ENCODE measurements at places on chromosomes 12 and 14. TPM values are rescaled to one million over a fixed set of nuclear protein-coding genes. Genes with fewer than 3 reads are reported as not detected.

Gene LPAR5
- 2.9 TPM for total RNA-seq

DNA sequence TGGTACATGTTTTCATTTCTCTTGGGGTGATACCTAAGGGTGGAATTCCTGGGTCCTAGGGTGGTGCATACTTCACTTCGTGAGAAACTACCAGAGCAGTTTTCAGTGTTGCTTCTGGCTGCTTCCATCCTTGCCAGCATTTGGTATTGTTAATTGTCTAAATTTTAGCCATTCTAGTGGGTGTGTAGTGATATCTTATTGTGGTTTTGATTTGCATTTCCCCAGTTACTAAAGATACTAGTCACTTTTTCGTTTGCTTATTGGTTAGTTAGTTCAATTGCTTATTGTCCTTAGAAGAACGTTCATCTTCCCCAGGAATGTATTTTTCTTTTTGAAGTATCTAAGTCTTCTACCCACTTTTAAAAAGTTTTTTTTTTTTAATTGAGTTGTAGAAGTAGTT is 80.2 kb downstream of the ERC1 start:
- DNase-seq, result no peak

Gene HCFC2
- 37.2 TPM for total RNA-seq

Gene KRT75
- not detected for total RNA-seq

- peak; percentile 67 for DNase-seq
Measured at GRCh38 chr14:59254146-59254910, 65.9 kb downstream of the DAAM1 start.

- no peak for DNase-seq
Measured at GRCh38 chr14:33799705-33800570, 150.9 kb downstream of the EGLN3 start.

Gene KERA
- 0.18 TPM for total RNA-seq

Gene DCN
- 2,017 TPM for total RNA-seq

DNA sequence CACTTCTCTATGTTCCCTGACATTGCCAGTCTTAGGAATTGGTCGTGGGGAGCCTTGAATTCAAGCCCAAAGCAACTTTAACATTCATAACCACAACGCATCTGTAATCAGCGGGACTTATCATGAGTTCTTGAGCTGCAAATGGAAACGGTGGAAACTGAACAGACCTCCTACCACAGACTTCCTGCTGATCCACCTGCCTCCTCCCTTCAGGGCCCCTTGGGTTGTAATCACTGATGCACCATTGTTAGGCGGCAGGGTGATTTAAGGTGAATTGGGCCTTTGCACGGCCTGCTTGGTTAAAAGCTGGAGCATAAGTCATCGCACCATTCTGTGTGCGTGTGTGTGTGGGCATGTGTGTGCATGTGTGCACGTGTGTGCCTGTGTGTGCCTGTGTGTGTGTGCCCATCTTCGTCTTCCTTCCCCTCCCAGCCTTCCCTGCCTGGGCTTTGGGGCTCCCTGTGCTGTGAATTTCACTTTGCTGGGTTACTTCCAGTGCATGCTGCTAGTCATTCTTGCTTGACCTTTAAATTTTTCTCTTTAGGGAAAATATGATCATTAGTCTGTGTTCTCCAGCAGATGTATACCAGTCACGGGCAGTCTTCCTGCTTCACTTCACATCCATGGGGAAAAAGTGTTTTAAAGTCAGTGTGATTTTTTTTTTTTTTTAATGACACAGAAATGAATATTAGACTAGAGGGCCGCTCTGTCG is 29.1 kb downstream of the CHST11 start:
- no peak for DNase-seq

Gene BCL2L14
- not detected for total RNA-seq

DNA sequence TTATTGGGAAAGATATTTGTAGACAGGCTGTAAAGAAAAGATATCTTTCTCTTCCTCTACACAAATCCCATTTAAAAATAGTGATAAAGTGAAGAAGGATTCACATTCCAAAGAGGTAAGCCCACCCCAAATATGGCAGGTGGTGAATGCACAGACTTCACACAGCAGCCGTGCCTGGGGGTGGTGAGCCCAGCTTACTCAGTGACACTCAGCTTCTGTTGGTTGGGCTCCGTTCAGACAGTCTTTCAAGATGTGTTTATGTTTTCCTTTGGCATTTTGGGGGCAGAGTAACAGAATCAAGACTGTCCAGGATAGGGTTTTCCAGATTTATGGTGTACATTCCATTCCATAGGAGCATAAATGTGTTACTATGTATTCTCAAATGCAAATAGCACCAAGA is 4.1 kb upstream of the COL2A1 start:
- no peak for DNase-seq

GRCh38 chr14:75231320-75231719 is 47.3 kb upstream of the FOS start:
- DNase-seq, result no peak

DNA sequence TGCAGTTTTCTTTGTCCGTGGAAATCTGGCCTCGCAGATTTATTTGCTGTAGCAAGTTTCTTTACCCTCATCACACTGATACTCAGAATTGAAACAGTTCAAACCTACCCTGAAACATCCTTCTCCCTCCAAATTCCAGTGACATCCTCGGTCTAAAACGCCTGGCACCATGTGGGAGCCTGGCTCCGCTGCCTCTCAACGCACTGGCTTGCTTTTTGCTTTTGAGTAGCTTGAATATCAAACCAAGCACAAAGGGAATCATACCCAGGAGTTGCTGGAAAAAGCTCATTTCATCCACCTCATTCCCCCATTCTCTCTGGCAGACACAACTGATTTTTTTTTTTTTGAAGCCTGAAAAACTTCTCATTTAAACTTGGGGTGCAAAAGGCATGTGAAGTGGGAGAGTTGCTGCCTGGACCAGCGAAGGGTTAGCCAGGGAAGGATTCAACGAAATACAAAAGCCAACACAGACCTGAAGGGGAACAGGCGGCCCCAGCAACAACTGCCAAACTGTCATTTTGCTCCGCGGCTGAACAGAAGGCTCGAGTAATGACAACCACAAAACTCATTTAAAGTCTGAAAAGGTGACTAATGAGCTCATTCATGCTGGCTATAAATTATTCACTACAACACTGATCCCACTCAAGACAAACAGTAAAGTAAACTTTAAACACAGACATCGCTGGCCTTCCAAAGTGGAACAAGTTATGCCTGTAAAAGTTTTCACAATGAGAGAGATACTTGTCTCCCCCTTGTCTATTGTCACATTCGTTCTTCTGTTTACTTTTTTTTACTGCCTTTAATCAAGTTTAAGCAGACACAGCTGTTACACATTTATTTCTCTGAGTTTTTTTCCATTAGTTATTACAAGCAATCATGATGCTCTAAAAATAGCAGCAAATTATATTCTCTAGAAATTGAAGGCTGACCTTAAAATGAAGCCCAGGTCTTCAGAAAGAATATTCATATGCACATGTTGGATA is 12.5 kb upstream of the FOXN3 start:
- no peak for DNase-seq

Gene SLCO1B1
- total RNA-seq, result not detected

Gene OR4Q3
- not detected for total RNA-seq

- no peak for DNase-seq
Measured at GRCh38 chr14:95460647-95461478, 55.6 kb downstream of the SYNE3 start.

Measured in sciatic nerve (tissue), 2 donors.